ENCODE measurements at places on chromosomes 6 and 20.

- DNase-seq: no peak
These were observed 29.3 kb upstream of the IGF2R start for GRCh38 chr6:159939591-159940016.

DNA sequence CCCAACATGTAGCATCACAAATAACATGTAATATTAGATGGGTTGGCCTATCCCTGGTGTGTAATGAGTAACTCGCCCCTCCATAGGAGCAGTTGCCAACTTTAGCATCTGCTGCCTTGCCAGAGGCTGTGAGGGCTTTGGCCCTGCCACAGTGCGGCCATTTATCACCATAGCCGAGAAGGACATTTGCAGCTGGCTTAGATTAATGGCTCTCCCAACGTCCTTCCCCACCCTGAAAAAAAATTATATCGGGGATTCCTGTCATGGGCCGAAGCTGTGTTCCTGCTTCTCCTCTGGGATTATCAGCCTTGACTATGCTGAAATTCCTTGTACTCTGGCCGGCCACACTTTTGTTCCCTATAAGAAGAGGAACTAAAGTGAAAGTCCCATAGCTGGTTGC lies 7.6 kb upstream of the ADIG start:
- DNase-seq: no peak

DNA sequence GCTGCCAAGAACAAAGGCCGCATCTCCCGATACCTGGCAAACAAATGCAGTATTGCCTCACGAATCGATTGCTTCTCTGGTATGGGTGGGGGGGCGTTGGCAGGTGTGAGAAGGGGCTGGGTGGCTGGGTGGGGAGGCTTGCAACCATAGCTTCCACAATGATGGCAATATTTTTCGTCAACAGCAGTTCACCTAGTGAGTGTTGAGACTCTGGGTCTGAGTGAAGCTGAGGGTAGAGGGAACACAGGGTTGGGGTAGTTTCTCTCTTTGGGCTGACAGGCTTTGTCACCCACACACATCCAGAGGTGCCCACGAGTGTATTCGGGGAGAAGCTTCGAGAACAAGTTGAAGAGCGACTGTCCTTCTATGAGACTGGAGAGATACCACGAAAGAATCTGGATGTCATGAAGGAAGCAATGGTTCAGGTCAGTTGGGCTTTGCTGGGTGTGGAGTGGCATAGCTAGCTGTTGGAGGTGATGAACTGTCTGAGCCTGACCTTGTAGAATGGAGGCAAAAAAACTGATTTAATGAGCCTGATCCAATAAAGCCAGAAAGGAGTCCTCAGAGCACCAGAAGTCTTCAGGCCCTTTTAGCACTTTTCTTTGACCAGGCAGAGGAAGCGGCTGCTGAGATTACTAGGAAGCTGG lies 4.2 kb downstream of the NOP56 start:
- no peak for DNase-seq

DNA sequence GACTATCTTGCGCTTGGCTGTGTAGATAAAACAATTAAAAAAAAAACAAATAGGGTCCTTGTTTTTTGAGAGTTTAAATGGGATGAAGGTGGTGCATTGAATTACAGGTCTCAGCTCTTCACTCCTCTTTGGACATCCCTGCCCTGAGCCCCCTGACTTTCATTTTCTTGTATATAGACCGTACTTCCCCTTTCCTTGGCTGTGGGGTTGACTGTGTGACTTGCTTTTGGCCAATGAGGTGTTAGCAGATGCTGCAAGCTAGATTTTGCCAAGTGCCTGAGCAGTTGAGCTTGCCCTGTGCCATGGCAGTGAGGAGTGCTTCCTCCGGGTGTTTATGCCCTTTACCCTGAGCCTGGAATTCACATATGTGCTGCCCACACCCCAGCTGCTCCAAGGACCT lies 386.1 kb upstream of the ZFP64 start:
- DNase-seq: no peak

DNA sequence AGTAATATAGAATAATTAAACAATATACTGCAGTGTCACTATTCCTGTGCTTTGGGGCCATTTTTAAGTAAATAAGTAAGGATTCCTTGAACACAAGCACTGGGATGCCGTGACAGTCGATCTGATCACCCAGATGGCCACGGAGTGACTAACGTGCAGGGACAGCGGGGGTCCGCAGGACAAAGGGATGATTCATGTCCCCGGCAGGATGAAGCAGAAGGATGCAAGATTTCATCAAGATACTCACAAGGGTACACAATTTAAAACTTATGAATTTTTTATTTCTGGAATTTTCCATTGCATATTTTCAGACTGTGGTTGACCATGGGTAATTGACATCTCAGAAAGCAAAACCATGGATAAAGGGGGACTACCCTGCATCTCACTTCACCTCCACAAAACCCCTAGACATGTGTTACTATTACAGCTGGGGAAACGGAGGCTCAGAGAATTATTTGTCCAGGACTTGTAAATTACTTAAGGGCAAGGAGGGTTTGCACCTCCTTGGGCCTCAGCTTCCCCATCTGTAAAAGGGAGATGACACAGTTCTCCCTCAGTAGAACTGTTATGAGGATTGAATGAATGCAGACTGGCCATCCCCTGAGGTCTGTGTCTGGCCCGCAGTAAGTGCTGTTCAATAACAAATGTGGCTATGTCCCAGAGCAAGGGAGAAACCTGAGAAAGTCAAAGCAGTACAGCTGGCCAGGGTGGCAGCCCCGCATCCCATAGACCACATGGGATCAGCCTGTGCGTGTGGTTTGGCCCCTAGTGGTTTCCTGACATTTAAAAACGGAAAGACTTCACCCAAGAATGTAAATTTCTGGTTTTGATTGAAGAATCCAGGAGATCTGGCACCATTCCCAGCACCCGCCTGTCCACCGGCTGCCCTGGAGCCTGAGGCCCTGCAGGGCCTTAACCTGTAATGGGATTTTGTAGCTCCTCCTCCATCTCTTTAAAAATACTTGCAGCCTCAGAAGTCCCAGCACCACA lies 235.5 kb downstream of the BMP7 start:
- no peak for DNase-seq
